ENCODE measurements at places on chromosomes 4 and X.

- DNase-seq: no peak
Measured at GRCh38 chr4:6425336-6425735, 47.1 kb downstream of the PPP2R2C start.

DNA sequence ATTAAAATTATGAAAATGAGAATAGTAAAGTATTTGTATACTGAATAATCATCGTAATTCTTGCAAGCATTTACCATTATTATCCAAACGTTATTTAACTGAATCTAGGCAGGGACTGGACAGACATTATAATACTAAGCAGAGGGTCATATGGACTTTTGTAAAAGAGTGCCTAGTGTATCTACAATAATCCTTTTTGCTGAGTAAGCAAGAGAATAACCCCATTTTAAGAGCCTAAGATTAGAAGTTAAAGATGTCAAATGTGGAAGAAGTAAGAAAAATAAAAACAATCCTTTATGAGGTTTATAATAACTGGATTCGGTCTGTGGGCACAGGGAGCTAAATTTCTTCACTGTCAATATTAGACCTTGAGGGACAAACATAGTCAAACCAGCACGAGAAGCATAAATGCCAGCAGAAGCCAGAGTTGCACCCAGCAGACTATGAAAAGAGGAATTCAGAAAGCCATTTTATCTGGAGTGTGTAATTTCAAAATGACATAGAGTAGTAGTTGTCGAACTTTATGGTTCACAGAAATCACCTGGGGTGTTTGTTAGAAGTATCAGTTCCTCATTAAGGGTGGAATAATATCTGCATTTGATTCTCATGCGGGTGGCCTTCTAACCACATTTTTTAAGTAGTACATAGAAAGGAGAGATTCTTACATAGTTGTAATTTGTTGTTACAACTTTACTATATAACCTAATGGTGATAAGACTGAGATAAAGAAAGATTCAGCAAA is 39.7 kb upstream of the DCLK2 start:
- DNase-seq: no peak

DNA sequence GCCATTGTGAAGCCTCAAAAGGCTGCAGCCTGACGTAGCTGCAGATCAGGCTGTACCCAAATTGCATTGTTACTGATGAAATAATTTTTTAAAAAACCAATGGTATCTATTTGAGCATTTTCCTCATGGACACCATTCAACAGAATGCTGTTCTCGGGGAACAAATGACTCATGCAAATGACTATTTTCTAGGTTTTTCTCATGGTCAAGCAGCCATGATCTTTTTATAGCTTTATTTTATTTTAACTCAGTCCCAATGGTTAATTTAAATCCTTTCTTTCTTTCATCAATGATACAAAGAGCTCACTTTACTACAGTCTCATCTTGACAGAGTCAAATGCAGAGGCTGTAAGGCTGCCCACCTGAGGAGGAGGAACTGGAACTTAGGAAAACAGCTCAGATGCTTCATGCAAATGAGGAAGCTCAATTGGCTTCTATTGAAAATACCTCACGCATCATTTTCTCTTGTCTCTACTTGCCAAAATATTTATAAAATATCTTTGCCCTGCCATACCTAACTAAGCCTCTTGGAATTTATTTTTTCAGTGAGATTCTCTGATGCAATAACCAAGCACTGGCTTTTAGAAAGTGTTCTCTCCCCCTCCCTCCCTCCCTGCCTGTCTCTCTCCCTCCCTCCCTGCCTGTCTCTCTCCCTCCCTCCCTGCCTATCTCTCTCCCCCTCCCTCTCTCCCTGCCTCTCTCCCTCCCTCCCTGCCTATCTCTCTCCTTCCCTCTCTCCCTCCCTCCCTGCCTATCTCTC is 81.0 kb downstream of the SORBS2 start:
- no peak for DNase-seq

DNA sequence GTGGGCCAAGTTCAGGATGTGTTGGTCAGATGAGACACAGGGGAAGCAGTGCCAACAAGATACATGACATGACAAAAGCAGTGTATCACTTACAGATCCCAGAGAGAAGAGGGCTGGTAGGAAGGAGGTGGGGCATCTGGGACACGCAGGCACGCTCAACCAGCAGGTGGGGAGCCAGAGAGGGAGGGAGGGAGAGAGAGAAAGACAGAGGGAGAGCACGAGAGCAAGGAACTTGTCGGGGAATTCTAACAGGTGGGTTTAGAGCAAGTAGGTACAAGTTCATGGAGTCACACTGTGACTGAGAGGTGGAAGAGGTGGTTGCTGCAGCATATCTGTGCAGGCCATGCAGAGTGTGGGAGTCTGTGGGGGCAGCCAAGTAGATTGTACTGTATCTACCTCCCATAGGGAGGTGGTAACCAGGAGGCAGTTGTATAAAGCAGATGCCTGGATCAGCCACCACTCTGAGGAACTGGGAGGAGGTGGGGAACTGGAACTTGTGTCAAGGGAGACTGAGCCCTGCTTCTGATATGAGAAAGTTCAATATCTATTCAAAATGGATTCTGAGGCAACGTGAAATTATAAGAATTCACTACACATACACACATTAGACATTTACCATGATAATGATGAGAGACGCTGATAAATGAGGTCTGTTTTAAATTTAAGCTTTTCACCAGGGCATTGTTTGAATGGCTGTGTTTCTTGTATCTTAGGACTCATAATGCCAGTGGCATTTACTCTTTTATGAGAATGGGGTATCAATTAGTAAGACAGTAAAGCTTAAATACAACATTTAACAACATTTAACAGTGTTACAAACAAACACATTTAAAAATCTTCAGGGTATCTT is 43.7 kb downstream of the BBS12 start:
- DNase-seq: no peak

DNA sequence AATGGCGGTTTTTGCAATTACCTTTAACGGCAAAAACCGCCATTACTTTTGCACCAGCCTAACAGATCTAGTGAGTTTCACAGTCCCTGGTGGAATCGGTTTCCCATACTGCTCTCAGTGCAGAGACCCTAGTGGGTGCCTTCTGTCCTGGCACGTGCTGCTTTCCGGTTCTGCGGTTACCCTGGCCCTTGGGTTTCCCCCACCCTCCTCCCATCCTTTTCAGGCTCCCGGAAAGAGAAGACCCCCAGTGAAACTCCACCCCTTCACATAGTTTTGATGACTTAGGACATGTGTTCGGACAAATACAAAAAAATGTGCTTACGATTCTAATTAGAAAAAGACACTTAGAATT is 36.9 kb downstream of the NLGN3 start:
- DNase-seq: no peak

GRCh38 chrX:66167431-66167830 is 3.4 kb downstream of the HEPH start:
- DNase-seq: no peak

- DNase-seq: no peak
Measured at GRCh38 chr4:169027663-169028062, 17.6 kb upstream of the CBR4 start.

GRCh38 chrX:41599507-41599906 is 89.3 kb upstream of the GPR34 start:
- DNase-seq: no peak

- DNase-seq: no peak
Measured at GRCh38 chr4:185346975-185347601, 48.6 kb downstream of the LRP2BP start.

- no peak for DNase-seq
Measured at GRCh38 chr4:94284889-94285288, 57.7 kb downstream of the HPGDS start.

GRCh38 chr4:130210864-130211263 is 1114.9 kb downstream of the C4orf33 start:
- no peak for DNase-seq

GRCh38 chrX:97030463-97030862 is 146.8 kb downstream of the RPA4 start:
- DNase-seq: no peak

DNA sequence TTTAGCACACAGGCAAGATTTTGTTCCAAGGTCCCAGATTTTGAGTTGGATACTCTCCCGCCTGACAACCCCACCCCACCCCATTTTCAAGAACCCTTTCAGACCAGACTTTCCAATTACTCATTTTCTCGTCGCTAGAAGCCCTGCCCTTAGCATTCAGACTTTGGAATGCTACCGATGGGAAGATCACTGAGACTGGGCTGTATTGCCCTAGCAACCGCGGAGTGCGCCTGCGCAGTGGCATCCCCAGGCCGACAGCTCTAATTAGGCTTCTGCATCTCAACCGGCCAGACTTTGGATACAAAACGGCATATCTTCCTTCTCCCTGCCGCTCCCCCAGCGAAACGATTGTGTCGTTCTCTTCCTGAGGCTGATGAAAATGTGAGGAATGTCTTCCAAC is 3.4 kb downstream of the MAGEE2 start:
- no peak for DNase-seq

GRCh38 chr4:43846111-43846587 is 602.5 kb downstream of the KCTD8 start:
- DNase-seq: peak; percentile 36

DNA sequence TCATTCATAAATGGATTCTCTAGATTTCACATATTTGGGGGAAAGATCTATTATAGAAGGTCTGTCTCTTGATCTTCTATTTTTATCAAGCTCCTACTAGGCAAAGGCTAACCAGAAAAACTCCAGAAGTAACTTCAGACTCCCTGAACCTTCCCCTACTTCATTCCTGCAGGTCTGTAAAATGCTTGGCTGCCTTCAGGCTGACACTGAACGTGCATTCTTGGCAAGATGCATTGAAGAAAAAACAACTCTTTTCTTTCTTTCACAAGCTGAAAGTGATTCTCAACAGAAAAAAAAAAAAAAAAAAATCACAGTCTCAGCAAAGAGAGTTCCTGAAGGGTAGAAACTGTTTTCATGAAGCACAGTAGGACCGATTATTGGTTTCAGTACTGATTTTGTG is 12.7 kb downstream of the OPHN1 start:
- DNase-seq: no peak

DNA sequence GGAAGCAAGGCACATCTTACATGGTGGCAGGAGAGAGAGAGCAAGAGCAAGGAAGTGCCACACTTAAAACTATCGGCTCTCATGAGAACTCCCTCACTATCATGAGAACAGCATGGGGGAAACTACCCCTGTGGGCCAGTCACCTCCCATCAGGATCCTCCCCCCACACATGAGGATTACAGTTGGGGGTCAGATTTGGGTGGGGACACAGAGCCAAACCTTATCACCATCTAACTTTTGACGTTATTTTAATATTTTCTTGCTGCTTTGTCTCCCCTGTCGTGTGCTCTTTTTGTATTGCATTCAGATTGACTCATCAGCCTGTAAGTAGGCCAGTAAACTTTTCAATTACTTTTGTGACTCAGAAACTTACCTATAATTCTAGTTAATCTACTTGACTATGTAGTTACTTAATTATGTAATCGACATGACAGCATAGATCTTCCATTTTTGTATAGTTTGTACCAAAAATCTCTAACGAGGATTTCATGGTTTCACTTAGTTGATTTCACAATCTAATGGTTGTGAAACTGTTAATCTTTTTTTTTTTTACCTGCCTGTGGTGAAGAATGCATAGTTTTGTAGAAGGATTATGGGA is 18.3 kb downstream of the STIM2 start:
- no peak for DNase-seq

- DNase-seq: no peak
Measured at GRCh38 chr4:88158038-88158488, 376 bp downstream of the ABCG2 start.

DNA sequence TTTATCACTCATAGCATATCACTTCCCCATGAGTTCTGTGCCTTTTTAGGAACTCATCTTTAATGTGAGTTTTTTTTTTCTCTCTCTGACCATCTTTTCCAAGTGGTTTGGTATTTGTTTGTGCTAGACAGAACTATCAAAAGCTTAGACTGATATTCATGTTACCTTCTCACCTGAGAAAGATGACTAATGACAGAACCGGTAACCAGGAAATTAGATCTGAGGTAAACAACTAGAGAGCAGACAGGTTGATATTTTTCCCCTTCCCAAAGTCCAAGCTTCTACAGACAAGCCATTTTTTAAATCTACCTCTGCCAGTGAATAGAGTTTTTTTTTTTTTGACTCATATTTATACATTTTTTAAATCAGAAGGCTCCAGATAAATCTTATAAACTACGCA is 17.0 kb upstream of the SRD5A3 start:
- DNase-seq: no peak

DNA sequence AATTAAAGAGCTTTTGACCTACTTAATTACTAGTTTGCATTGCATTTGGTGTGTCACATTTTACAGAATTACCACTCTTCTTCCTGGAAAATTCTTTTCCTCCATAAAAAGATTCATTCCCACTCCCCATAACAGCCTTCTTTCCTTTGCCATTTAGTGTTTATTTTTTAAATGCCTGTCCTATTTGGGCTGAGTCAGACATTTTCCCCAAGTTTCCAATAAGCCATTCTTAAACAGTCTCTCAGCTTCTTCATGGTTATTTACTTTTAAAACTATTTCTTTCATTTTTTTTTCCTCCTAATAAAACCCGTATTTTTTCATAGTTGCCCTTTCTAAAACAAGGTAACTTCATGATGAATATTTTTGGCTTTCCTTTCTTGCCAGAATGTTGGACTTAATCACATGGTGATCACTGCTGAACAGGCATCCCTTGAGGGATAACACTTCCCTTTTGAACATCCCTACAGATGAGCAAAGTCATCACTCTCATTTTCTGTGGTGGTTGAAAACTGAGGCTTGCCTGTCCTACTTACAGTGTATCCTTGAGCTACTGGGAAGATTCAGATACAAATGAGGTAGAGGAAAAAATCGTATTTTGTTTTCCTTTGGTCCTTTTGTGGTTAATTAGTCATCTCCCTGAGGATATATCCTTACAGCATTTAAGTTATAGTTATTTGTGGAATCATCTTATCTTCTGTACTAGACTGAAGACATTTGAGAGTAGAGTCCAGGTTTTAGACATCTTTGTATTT is 520.5 kb upstream of the NR3C2 start:
- no peak for DNase-seq

- DNase-seq: no peak
Measured at GRCh38 chr4:75287738-75288517, 226.3 kb downstream of the RCHY1 start.

- peak; percentile 71 for DNase-seq
Measured at GRCh38 chr4:139554893-139555704, 920 bp downstream of the SETD7 start.

DNA sequence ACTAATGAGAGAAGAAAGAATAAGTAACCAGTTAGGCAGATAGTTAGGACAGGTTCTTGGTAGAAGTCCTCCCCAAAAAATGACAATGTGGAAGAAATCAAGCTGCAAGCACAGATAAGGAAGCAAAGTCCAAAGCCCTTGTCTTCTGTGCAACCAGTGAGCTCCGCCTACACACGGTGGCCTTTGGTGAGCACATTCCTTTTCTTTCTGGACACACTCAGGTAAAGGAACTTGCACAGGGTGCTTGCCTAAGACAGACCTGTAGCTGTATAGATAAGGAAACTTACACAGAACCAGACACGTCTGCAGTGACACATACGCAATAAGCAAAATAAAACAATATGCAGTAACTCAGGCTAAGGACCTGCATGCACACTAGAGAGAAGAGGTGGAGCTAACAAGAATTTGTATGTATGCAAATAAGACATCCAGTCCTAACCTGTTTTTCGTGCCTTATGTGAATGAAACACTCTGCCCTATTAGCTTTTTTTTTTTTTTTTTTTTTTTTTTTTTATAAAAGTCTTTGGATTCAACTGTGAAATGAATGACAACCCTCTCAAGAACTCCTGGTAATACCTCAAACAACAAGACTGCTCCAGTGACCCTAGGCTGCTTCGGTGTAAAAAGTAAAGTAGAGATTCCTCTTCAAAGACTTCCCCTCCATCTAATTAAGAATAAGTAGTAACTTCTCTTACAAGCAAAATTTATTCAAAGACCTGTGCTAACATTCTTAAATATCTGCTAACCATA is 48.8 kb downstream of the UGT2B10 start:
- DNase-seq: no peak

Data from RWPE2 (cell line).